ENCODE measurements at places on chromosomes 13 and 19.

DNA sequence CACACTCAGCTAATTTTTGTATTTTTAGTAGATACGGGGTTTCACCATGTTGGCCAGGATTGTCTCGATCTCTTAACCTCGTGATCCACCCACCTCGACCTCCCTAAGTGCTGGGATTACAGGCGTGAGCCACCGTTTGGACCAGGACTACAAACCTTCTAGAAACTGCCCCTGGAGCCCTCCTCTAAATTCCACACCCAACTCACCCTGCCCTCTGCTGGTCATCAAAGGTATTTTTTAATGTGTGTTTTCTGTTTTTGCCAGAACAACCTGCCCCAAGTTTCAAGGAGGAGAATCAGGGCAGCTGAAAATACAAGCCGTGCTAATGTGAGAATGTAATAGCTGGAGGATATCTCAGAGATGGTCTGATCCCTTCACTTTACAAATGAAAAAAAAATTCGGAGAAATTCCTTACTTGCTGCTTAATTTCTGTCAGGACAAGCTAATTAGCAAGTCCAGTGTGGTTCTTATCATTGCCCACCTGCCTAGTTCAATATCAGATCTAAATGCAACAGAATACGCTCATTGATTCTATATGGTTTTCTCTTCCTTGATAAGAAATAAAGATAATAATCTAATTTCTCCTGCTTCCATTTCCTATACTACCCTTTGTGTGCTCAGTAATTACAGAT, 4.1 kb downstream of the ATP8A2 start:
- peak; percentile 9 for DNase-seq

DNA sequence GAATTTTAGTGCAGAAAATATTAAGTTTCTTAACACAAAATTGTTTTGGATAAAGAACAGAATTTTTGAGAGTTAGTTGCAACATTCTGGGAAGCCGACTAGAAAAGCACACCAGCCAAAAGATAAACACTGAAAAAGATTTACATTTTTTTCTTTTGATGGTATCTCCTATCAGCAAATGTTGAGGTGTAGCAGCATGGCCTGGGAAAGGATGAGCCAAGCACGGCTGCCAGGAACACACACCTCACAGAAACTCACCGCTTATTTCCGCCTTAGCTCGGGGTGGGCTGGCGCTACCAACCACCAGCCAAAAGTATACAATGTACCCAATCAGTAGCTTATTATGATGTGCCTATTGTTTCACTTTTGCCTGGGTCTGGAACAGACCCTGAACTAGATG, 134.7 kb downstream of the MIPEP start:
- DNase-seq = no peak

- no peak for DNase-seq
Measured at GRCh38 chr13:25203127-25203740, 31.1 kb upstream of the AMER2 start.

DNA sequence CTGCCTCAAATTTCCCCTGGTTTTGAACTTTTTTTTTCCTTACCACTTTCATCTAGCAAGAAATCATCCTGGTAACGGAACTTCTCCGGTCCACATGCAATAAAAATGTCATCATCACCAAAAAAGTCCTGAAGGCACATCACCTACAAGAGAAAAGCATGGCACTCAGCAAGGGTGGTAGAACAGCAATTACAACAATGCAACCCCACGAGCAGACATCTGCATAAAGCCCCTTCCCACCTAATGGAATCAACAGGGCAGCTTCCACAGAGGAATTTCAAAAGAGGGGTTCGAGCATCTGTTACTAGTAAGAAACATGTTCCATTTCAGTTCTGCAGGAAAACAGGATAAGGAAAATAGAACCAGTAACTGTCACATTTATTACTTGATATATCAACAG, 183.9 kb downstream of the DCLK1 start:
- no peak for DNase-seq

DNA sequence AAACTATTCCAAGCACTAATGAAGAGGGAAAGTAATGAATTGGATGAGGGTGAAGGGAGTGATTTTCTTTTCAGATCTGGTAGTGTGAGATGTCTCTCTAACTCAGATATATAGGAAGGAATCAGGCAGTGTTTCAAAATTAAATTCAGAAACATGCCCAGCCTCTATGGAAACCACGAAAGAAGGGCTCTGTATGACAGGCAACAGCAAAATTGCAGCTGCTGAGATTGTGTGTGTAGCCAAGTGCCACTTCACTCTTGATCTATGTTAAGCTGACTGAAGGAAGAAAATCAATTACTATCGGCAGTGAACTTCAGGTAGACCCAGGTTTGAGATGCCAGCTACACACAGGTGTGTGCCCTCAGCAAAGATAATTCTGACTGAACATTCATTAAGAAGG, 387.4 kb downstream of the PCDH9 start:
- no peak for DNase-seq
